Smooth muscle cell of trachea (primary cell): ENCODE measurements at places on chromosomes 3 and 15. TPM values are rescaled to one million over a fixed set of nuclear protein-coding genes. Genes with fewer than 3 reads are reported as not detected.

Gene CELSR3
- 1.0 and 3.5 TPM in 2 replicates for total RNA-seq

Gene CEP19
- 2.3 and 2.8 TPM in 2 replicates for total RNA-seq

Gene GOLGA6L4
- 1.2 and 3.6 TPM in 2 replicates for total RNA-seq

Gene CHST13
- total RNA-seq = 0.15 and 0.17 TPM in 2 replicates

Gene GMPPB
- 22.0 and 30.5 TPM in 2 replicates for total RNA-seq

Gene ARGFX
- total RNA-seq = not detected in 2 replicates

Gene LINGO1
- not detected in 2 replicates for total RNA-seq

Gene LRTM1
- not detected in 2 replicates for total RNA-seq
